NCI-H524 (cell line): ENCODE measurements at places on chromosomes 2 and 18.
A peak's percentile ranks its signal among the peaks of the same experiment; 100 is the strongest.

GRCh38 chr2:240123821-240124650 is 12.1 kb downstream of the COPS9 start:
- DNase-seq = no peak

- DNase-seq = no peak
These were observed 87.6 kb upstream of the GALNT5 start for GRCh38 chr2:157169889-157170288.

DNA sequence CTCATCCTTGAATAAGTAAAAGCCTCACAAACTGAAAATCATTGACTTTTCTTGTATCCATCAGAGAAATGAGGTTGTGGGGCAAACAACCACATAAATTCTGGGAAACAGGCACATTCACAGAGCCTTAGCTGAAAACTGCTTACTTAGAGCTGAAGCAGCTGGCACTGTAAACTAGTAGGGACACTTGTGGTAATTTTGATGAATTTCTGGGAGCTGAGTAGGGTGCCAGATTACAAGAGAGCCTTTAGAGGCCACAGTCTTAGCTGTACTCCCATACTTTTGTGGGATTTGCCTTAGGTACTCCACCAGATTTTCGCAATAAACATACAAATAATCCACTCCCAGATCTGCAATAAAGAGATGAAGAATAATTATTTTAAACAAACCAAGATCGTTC is 315.2 kb downstream of the TMX3 start:
- peak; percentile 76 for DNase-seq

GRCh38 chr2:140200764-140201163 is 1420.6 kb upstream of the NXPH2 start:
- no peak for DNase-seq

- peak; percentile 13 for DNase-seq
These were observed at the start of gene SH3BP4 for GRCh38 chr2:234951664-234952269. Gene SH3BP4, plus strand, starts transcription at chr2:234952017. Its CDS starts 82,986 bp downstream, at chr2:235035003.

GRCh38 chr2:219308142-219309101 is 779 bp downstream of the PTPRN start:
- peak; percentile 51 for DNase-seq

- no peak for DNase-seq
These were observed 6.6 kb downstream of the DSG2 start for GRCh38 chr18:31504455-31505147.
